ENCODE measurements at places on chromosomes 12 and 14. TPM values are rescaled to one million over a fixed set of nuclear protein-coding genes. Genes with fewer than 3 reads are reported as not detected.

The LHX5 gene
- not detected for total RNA-seq

The STYK1 gene
- total RNA-seq, result 0.12 TPM

The SERPINA4 gene
- total RNA-seq, result not detected

The SMIM41 gene
- not detected for total RNA-seq

The RHEBL1 gene
- not detected for total RNA-seq

DNA sequence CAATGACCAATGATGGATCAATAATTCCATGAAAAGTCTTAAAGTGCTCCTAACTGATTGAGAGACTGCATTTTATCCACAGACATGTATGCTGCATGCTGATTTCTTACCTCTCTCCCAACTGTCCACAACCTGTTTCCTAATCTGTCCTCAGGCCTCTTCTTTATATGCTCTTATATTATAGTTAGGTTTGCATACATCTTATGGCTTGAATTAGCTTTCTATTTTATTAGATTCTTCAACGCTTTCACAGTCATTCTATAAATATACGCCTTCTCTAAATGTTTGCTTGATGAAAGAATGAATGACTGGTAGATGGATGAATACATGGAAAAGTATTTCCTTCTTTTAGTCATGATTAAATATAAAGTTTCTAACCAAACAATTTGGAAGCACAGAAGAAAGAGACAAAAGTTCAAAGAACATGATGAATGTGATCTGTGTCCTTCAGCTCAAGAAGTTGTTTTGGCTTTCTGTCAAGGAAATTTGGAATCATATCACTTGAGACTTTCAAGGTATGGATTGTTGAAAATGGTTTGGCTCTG, 91.8 kb upstream of the NPAS3 start:
- DNase-seq, result no peak

GRCh38 chr12:111445726-111446581, 40.2 kb downstream of the SH2B3 start:
- no peak for DNase-seq

- DNase-seq, result no peak
Observed at GRCh38 chr12:125169870-125170269, 104.6 kb downstream of the AACS start.

DNA sequence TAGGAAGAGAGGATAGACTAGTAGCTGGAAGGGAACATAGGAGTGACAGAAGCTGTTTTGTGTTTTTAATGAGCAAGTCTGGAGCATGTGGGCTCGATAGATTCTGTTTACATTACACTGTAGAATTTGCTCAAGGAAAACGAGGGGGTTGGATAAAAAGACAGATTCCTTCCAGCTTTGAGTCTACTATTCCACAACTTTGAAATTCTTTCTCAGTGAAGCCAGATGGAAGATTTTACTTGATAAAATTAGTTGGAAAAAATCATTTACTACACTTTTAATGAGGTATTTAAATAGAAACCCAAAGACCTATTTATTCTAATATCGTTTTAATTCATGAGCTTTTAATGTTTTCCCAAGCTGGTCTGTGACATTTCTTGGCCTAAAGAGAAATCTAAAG, 19.5 kb upstream of the EPS8 start:
- no peak for DNase-seq

- DNase-seq, result no peak
Observed at GRCh38 chr14:74601982-74602381, 10.1 kb downstream of the LTBP2 start.

GRCh38 chr14:23128969-23129758, 10.1 kb upstream of the CEBPE start:
- DNase-seq, result no peak

DNA sequence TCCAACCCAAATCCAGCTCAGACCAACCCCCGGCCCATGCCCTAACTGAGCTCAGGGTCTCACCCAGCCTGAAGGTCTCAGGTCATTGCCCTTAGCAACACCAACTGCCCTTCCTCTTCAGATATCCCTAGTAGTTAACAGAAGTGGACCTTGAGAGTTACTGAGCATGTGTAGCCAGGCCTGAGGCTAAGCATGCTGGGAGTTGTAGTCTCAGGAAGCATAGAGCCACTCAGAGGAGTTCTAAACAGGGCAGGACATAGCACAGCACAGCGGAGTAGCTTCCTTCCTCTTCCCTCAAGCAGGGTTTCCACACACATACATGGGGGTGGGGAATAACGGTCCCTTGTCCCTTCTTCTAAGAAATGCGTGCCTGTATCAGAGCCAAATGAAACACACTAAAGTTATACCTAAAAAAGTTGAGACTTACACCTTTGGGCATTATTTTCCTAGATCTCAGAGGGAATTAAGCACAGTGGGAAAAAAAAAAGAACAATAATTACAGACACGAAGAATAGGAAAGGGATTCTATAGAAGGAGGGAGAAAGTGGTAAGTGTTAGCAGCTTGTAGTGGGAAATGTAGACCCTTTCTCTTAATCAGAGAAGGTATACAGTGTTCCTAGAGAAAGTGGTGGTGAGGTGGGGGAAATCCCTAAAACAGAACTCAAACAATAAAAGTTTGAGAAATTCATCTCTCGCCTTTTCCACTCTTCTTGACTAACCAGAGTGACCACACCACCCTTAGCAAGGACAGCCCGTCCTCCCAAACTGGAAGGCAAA, 4.4 kb downstream of the KMT2D start:
- peak; percentile 71 for DNase-seq

DNA sequence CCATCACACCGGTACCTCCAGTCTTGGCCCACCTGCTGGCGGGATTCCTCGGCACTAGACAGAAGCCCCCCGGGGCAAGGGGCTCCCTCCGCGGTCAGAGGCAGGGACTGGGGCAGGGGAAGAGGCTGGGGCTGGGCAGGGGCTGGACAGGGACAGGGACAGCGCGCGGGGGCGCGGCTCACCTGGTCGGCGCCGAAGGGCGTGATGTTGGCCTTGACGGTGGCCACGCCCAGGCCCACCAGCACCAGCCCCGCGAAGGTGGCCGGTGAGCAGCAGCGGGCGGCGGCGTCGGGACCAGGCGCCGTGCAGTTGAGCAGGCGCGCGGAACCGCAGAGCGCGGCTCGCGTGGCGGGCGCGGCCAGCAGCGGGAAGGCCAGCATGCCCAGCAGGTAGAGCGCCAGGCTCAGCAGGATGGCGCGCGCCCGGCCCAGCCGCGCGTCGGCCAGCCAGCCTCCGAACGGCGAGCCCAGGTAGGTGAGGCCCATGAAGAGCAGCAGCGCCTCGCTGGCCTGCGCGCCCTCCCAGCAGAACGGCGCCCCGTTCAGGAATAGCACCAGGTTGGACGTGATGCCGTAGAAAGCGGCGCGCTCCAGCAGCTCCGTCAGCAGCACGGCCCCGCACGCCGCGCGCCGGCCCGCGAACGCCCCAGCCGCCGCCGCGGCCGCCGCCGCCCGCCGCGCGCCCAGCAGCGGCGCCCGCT, 392 bp downstream of the SLC15A4 start:
- DNase-seq, result no peak

- no peak for DNase-seq
Observed at GRCh38 chr14:50647282-50647681, 20.8 kb downstream of the SAV1 start.

DNA sequence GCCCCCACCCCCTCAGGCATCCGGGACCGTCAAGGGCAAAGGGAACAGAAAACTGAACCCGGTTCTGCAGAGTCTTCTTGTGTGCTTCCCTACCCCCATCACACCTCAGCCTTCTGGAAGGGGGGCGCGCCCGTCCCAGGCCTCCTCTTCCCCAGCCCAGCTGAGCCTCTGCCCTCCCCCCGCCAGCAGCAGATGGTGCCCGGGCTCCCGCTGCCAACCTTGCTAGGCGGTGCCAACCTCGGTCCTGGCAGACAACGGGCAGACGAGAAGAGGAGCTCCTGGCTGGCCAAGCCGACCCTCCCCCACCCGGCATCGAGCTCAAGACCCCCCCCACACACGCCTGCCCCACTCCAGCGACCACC, 8.7 kb downstream of the STAC3 start:
- DNase-seq, result peak; percentile 88

- DNase-seq, result no peak
Observed at GRCh38 chr12:3195337-3195736, 118.2 kb downstream of the TSPAN9 start.

- no peak for DNase-seq
Observed at GRCh38 chr12:111063295-111064026, 143.1 kb upstream of the MYL2 start.

- no peak for DNase-seq
Observed at GRCh38 chr12:66237505-66238175, 48.6 kb downstream of the IRAK3 start.

DNA sequence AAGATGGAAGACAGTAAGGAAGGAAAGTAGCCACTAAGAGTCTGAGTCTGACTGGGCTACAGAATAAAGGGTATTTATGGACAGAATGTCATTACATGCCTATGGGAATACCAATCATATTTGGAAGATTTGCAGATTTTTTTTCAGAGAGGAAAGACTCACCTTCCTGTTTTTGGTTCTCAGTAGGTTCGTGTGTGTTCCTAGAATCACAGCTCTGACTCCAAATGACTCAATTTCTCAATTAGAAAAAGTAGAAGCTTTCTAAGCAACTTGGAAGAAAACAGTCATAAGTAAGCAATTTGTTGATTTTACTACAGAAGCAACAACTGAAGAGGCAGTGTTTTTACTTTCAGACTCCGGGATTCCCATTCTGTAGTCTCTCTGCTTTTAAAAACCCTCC, 15.4 kb upstream of the PAPLN start:
- DNase-seq, result no peak

- no peak for DNase-seq
Observed at GRCh38 chr12:128507470-128507869, 240.5 kb downstream of the TMEM132C start.

DNA sequence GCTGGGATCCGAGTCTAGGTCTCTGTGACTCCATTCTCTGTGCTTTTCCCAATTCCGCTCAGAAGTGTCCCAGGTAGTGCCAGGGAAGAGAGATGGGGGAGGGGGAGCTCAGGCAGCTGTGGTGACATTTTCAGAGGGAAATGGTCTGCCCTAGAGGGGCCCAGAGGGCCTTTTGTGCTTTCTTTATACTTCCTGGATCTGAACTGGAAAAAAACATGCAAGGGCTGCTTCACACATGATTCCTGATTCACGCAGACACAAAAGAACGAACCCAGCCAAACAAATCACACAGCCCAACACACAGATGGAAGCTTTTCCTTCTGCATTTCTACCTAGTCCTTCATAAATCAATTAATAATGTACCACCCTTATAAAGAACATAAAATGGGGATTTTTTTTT, 26.5 kb downstream of the GPR68 start:
- no peak for DNase-seq

DNA sequence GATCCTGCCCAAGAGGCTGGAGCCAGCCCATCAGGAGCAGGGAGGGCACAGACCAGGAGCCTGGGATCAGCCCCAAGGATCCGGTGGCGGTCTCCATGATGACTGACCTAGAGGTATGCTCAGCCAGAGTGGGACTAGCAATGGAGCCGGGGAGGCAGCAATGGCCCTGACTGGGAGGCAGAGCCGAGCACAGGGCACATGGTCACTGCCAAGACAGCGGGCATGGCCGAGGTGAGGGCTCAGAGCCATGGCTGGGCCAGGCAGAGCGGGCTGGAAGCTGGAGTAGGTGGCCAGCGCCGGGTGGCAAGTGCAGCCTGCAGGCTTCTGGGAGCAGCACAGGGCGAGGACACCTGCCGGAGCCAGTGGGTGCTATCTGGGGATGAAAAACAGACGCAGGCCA, 259.3 kb downstream of the BCL11B start:
- no peak for DNase-seq

DNA sequence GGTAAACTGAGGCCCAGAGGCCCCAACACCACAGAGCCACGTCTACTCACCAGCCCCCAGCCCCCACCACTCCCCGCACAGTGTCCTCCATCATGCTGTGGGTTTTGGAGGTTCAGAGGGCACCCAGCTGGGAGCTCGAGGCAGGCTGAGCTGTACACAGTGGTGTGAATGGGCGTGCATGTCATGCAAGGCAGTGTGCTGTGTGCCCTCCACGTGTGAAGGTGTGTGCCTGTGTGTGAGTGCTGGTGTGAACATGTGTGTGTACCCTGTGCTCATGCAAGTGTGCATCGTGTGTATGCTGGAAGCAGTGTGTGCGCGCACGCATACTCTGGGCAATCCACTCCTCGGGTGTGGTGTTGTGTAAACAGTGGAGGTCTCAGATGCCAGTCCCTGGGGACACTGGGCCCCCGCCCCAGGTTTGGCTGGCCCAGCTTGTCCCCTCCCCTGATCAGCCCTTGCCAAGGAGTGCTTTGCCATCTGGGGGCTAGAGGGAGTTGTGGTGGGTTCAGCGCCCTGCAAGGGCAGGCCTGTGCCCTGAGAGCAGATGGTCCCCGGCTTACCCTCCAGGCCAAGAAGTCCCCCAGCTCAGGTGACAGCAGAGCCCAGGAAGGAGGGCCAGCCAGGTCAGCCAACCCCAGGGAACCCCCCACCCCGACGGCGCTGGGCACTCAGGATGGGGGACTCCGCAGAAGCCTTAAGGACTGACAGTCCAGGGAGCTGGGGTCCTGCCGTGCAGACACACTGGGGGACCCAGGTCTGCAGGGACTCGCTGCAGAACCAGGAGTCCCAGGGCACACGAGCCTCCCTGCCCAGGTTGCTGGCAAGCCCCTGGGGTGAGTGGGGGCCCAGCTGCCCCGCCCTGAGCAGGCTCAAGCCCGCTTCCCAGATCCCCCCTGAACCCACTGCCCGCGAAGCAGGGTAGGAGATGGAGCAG, 23.8 kb upstream of the GPR132 start:
- no peak for DNase-seq

DNA sequence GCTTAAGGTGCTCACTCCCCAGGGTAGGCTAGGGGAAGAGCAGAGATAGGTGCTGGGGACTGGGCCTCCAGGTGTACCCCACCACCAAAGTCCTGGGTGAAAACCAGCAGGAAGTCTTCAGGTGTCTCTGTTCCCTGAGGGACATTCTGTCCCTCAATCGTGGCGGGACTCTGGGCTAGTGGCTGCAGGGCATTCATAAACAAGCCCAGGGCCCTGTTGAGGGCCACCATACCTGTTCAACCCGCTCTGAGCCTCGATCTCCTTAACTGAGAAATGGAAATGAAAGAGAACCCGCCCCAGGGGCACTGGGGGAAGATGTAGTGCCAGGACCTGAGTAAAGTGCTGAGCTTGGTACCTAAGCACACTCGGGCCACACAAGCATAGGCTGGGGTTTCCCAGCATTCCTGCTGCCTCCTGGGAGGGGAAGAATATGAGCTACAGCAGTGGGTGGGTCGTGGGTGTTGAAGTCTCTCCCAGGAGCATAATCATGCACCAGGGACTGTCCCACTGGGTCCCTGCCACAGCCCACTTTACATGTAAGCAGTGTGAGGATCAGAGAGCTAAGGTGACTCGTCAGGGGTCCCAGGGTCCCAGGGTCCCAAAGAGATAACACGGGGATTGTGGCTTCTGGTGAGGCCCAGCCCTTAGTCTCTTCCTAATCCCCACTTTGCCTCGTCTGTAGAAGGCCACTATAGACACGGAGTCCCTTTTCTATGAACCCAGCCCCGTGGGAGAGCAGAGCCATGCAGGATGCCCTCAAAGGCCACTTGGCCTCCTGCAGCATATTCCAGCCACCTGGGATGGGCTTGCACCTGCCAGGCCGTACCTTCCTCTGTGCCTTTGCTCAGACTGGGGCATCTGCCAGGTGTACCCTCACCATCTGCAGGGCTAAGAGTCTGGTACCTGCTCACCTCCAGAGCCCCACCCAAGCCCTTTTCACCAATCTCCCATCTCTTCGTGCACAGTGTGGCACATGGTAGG, 14.4 kb downstream of the FAM222A start:
- DNase-seq, result no peak

GRCh38 chr14:50038398-50039119, 77.8 kb downstream of the VCPKMT start:
- DNase-seq, result peak; percentile 35

GRCh38 chr12:127785540-127785939, 481.4 kb upstream of the TMEM132C start:
- DNase-seq, result no peak
